ENCODE measurements at places on chromosomes 7 and 10.

DNA sequence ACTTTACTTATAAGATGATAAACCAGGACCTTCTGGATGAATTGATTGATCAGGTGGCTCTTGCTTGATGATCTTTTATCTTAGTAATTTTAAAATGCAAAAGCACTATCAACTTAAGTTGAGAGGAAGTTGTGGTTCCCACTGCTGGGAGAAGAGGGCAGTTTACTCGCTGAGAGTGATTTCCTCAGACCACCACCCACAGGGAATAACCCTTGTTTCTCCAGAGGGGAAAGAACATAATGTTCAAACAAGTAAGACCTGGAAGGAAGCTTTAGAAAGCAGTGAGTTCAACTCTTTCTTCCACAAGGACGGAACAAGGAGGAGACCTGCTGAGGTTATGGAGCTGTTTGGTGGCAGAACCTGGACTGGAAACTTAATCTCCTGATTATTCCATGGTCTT, 138.7 kb downstream of the FAM204A start:
- DNase-seq: no peak

DNA sequence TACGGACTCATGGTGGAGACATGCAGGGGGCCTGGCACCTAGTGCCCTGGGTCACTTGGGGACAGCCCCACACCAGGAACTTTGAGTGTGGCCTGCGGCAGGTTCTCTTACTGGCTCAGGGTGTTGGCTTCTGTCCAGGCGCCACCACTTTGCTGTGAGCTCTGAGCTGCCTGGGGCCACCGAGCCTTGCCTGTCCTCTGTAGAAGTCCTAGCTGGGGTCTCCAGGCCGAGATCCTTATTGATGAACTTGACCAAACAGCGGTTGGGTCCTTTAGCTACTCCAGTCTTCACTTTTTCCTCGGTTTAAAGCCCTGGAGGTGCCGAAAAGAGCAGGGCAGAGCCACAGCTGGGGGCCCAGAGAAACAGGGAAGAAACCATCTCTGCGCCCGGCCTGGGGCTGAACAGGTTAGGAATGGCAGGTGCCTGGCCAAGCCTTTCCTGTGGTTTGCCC, 41.3 kb downstream of the ZNF467 start:
- DNase-seq: peak; percentile 66

- DNase-seq: no peak
Measured at GRCh38 chr7:142243823-142244222, 14.0 kb downstream of the PRSS58 start.

DNA sequence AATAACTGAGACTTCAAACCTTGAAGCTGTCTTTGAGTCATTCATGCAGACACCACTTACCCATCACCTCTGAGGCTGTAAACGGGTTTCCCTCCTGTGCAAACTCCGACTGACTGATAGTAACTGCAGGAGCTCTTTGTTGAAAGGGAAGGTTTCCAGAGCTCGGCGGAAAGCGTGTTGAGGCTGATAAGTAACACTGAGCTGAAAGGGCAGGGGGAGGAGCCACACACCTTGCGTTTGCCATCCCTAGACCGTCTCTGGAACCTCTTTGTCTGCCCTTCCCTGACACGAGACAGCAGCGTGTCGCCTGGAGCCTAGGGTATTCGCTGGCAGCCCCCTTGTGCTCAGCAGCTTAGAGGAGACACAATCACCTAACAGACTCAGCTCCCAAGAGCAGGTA, 134.0 kb downstream of the PAXIP1 start:
- no peak for DNase-seq

DNA sequence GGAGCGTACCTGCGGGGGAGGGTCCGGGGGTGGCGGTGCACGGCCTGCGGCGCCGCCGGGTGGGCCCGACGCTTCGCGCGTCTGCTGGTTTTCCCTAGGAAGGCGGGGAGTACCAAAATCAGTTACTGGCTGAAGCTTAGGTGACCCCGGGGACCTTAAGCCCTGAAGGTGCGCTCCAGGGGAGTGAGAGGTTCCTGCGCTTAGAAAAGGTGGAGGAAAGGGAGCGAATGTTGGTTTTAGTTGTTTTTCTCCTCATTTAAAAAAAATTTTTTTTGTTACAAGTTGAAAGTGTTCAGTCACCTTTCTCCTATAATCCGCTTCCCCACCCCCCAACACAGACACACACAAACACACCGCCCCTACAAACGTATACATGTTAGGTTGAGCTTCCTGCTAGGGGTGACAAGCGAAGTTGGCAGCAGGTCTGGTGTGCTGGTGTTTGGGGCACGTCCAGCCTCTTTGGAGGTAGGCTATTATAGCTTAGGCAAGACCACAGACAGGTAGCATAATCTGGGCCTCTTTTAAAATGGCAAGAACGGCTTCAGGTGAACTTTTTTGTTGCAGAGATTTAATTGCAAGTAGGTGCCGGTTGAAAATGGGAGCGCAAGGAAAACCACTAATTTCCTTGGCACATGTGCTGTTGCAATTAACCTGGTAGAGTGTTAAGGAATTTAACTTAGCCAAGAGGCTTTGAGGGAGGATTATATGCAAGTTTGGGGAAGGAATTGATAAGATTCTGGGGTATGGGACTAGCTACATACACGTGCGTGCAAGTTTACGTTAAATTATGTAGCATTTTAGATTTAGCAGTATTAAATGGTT, 945 bp downstream of the ADD3 start:
- peak; percentile 63 for DNase-seq

- no peak for DNase-seq
Measured at GRCh38 chr7:73519867-73520672, 2.0 kb downstream of the BAZ1B start.
